ENCODE measurements at places on chromosomes 16 and 17.

DNA sequence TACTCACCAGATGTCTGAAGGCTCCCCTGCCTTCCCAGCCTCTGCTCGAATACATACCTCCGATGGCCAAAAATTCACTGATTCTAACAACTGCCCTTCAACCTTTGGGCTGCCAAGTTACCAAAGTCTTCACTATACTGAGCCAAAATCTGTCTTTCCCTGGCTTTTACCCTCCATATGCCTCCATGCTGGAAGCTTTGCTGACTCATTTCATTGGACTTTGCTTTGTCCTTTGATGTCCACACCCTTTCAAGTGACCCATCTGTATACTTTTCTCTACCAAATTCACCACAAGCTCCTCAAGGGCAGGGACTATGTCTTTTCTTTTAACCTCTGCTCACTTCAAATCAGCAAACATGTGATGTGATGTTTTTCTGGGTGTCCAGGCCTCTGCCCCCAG lies 21.0 kb upstream of the MTMR4 start:
- no peak for DNase-seq

DNA sequence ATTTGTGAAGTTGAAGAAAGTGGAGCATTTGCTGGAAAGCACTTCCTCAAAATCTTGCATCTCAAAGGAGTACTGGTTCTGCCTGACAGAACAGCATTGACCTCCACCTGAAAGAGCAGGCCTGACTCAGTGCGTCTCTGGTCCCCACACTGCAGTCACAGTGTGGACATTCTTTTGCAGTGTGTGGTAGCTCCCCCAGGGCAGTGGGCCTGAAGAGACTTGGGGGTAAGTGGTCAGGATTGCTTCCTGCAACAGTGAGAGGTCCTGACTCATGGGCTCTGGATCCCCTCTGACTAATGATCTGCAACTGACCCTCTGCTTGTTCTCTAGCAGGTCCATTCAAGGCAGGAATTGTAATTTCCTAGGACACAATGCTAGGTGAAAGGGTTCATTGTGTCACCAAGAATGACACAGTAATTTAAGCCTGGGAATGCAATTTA lies 204.9 kb upstream of the KCNJ16 start:
- DNase-seq: no peak

DNA sequence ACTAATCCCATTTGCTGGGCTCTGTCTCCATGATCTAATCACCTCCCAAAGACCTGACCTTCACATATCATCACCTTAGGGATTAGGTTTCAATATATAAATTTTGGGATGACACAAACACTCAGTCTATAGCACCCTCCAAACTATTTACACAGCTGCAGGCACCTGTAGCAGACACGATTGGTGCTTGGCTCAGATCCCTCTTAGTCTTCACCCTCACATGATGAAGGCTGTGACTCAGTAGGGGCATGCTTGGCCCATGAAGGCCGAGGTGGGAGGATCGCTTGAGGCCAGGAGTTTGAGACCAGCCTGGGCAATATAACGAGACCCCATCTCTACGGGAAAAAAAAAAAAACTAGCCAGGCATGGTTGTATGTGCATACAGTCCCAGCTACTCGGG lies 73.5 kb downstream of the HS3ST2 start:
- no peak for DNase-seq

GRCh38 chr17:65185668-65186382 lies 48.7 kb downstream of the RGS9 start:
- DNase-seq: no peak

DNA sequence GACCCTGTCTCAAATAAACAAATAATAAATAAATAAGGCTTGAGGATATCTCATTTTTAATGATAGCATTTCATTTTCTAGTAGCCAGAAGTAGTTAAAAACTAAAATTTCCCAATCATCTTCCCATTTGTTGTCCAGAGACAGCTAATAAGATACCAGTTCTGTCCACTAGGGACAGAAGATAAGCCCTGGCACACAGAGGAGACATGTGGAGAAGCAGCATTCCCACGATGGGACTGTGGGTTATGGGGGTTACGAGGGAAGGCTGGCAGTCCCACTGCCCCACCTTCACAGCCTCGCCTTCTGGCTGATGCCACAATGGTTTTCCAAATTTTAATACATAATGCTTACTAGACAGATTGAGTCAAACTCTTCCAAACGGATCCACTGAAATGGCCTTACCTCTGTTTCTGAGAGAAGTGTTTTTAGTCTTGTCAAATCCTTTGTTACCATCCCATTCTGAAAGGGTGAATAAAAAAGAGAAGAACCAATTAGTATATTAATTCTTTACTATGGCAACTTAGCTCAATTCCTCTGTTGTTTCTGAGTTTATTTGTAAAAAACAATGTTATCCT lies 44.2 kb downstream of the HELZ start:
- DNase-seq: no peak

- DNase-seq: no peak
These were observed 954.7 kb upstream of the RBFOX1 start for GRCh38 chr16:6377956-6378355.

- no peak for DNase-seq
These were observed 3.6 kb downstream of the PIEZO1 start for GRCh38 chr16:88781140-88782077.

DNA sequence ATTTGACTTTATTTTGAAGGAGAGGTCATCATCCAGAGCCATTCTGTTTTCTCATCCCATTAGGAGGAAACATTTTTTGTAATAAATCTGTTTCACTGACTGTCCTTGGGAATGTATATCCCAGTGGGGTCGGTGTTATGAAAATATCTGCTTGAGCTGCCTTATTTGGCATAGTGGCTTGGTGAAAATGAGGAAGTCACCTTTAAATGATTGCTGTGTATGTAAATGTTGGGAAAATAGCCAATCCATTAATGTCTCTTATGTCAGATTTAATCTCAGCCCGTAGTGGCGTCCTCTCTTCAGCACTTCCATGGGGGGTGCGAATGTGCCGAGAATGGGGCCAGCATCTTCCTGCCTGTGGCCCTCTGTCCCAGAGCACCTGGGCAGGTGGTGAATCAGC lies 57.6 kb downstream of the BANP start:
- no peak for DNase-seq

DNA sequence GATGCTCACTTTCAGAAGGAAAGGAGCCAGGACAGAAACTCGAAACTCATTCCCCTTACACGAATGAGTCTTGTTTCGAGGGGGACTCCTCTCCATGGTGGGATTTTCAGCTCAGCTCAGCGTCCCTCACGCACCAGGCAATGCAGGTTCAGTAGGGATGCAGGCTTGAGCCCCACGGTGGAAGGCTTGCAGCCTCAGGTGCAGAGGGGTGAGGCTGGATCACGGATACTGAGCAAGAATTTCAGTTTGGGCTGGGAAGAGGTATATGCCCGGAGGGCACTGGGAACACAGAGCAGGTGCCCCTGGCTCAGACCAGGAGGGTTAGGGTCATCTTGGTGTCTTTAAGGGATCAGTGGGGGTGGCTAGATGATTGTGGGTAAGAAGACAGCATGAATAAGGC lies 344.9 kb upstream of the TNRC6C start:
- DNase-seq: no peak

- DNase-seq: no peak
These were observed 14.5 kb downstream of the C17orf100 start for GRCh38 chr17:6666077-6666521.

DNA sequence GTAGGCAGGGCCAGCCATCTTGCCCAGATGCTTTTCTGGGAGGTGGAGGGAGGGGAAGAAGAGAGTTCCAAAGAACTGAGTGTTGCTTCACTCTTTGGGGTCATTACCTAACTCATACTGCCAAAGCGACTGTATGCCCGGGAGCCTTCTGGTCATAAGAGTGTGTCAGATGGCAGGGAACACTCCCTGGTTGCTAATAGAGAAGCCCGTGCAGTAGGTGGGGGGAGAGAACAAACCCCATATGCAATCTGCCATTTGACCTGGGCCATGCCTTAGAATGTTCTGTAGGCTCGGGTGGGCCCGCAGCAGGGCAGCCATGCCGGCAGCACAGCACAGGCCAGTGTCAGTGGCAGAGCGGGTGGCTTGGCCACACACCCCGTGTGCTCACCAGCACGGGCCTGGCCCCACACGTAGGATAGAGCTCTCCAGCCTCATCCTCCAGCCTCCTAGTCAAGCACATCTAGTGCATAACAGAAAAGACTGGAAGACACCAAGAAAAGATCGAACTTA lies 120.5 kb downstream of the SOCS1 start:
- no peak for DNase-seq

GRCh38 chr16:86377251-86378022 lies 132.9 kb upstream of the FOXF1 start:
- no peak for DNase-seq

- DNase-seq: no peak
These were observed 3.6 kb downstream of the RFNG start for GRCh38 chr17:82047914-82048570.

DNA sequence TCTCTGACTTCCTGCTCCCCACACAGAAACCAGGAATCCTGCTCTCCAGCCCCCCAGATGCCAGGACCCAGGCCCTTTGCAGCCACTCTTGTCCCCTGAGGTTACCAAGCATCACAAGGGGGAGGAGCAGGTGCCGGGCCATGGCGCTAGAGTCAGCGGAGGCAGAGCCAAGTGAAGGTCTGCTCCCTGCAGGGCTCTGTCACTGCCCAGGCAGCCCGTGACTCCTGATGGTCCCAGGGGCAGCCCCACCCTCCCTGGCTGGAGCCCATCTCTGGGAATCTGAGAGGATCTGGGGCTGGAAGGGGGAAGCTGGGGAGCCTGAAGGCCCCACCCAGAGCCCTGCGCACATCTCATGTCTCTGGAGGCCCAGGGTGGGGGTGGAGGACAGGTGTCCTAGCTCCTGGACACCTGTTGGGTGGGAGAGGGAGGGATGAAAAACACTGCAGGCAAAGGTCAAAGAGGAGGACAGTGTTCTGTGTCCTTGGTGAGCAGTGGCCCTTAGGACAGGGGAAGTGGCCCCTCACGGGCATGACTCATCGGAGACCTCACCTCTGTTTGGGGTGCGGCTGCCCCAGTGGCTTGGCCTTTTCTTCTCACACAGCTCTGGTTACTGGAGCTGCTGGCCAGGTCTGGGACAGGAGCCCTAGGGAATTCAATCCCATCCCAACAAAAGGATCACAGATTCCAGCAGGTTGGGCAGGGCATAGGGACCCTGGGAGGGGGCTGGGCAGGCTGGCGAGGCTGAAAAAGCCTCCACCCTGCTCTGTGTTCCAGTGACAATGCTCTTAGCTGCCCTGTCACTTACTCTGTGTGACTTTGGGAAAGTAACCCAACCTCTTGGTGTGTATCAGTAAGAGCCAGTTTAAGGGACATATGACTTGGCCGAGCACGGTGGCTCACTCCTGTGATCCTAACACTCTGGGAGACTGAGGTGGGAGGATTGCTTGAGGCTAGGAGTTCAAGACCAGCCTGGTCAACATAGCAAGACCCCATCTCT lies at the start of gene PRSS36:
PRSS36 (minus strand) TSS at position 173 of the 997 bp plus-strand sequence; CDS start at position 142, 31 bp downstream.
- DNase-seq: no peak

DNA sequence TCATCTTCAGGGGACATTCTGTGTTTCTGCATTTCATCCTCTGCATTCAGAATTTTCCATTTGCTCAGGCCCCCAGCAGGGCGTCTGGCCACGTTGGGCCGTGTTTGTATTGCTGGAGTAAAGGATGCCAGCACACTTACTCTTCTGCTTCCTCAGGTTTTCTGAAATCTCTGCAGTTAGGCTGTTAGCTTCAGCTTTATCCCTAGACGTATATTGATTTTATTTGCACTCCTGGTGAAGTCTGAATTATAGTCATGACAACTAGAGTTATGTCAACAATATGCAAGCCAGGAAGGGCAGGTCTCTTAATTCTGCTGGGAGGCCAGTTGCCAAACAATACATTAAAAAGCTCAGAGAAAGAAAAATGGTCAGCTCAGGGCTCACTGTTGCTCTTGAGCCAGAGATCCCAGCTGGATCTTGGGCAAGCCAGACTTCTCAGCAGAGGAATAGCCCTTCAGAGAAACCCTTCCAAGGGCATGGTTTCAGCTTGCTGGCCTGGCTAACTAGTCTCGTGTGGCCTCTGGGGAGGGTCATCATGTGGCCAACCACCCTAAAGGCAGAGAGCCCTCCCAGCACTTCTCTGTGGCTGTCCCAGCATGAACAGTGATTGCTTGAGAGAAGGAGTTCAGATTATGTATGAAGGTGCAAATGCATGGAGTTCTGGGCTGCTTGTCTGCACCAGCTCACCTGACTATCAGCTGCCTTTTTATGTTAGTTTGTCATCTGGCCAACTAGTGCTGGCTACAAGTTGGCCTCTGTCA lies 110.2 kb upstream of the CACNG5 start:
- DNase-seq: no peak

GRCh38 chr16:17367923-17368322 lies 102.8 kb downstream of the XYLT1 start:
- no peak for DNase-seq
